ENCODE measurements at places on chromosomes 13 and 19.

DNA sequence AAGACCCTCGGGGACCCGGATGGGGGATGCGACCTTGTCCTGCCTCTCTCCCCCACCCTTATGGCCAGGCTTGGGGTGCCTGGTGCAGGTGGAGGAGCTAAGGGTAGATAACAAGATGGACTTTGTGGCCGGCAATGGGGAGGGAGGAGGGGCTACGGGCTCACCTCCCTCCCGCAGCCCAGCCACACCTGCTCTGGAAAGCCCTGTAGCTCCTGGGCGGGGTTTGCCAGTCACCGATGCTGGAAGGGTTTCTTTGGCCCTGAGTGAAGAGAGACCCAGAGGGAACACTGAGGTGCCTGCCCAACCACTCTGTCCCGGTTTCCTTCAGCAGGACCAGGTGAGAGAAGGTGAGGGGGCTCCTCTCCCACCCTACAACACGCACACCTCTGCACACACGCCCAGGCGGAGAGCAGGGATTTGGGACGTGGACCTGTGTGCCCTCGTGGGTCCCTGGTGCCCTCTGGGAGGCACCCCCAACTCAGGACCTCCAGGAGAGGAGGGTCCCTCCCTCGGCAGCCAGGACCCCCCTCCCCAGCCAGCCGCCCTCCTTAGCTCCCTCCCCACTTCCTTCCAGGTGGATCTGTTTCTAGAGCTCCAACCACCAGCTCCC lies at the start of gene FUT2:
Gene FUT2 (plus strand): TSS at position 229 of the 610 bp plus-strand sequence. CDS start 6,986 bp downstream, outside the sequence.
- no peak for DNase-seq

DNA sequence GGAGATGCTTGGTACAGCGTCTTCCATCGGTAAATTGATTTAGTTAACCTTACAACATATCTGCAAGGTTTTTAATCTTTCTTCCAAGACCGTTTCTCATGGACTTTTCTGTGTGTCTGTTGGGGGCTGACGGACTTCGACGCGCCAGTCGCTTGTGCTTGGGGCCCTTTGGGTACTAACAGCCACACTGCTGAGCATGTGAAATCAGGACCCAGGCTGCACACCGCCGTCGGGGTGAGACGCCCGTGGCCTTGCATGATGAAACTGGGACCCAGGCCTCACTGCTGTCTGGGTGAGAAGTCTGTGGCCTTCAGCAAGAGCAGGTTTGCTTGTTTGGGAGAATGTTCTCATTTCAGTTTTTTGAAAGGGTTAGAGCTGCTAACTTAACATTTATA lies 9.8 kb downstream of the ATP4B start:
- DNase-seq = no peak

GRCh38 chr19:2139385-2140137 lies 11.8 kb downstream of the AP3D1 start:
- DNase-seq = no peak

- no peak for DNase-seq
Observed at GRCh38 chr13:37403776-37404527, 194.6 kb downstream of the POSTN start.

DNA sequence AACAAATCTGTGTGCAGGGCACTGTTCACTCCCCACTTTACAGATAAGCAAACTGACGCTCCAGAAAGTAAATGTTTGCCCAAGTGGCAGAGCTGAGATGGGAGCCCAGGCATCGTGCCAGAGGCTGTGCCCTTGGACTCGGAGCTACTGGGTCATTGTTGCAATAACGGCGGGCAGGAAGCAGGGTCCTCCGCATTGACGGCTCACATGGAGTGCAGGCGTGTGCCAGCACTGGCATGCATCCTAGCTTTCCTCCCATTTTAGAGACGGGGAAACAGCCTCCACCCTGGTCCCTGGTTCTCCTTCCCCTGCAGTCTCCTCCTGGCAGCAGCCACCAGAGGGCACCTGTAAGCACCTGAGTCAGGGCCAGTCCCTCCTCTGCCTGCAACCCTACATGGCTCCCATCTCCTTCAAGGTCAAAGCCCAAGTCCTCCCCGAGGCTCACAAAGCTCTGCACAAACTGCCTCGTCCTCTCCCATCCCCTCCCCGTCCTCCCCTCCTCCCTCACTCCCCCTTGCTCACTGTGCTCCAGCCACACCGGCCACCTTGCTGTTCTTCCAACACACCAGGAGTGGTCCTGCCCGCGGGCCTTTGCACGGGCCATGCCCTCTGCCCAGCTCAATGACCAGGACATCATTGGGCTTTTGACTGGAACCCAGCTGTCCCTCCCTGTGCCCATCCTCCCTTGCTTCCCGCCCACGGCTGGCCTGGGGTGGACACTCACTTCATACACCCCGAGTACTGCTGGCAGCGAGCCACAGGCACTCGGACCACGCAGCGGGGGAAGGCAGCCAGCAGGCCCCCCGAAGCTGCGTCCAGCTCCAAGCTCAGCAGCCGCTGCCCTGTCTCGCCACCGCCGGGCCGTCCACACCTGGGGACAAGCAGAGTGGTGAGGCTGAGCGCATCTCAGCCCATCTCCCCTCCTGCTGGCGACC lies 7.7 kb upstream of the LRG1 start:
- no peak for DNase-seq

DNA sequence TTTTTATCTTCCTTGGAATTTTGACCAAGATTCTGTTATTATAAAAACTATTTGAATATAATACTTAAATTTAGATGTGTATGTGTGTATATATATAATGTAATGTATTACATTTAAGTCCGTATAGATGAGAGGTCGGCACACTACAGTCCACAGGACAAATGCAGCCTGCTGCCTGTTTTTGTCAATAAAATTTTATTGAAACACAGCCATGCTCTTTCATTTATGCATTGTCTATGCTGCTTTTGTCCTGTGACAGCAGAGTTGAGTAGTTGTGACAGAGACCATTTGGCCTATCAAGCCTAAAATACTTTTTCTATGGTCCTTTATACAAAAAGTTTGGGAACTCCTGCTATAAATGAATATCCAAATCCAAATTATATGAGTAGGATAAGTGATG lies 69.7 kb downstream of the PCCA start:
- DNase-seq = no peak

GRCh38 chr13:23500849-23501248 lies 67.3 kb upstream of the SACS start:
- DNase-seq = no peak

GRCh38 chr19:29044037-29044436 lies 168.9 kb downstream of the UQCRFS1 start:
- DNase-seq = no peak

DNA sequence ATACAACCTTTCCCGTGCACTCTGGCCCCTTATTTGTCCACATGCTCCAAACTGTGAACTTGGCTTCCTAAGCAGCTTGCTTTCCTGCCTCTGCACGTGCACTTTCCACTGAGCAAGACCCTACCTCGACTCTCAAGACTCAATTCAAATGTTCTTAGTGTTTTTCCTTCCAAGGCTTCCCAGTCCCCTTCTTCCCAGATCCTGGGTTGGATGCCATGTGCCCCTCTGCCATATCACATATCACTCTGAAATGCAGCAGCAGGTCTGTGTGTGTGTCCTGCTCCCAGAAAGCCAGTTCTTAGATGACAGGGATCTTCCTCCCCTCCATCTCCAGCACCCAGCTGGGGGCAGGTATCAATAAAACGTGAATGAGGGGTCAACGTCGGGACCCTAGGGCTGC lies 3.0 kb downstream of the ZNF557 start:
- no peak for DNase-seq

- DNase-seq = peak; percentile 71
Observed at GRCh38 chr19:8252922-8253589, 43.9 kb downstream of the CERS4 start.

GRCh38 chr19:43353606-43354304 lies at the start of gene CD177:
Gene CD177, plus strand, starts transcription at chr19:43353686. Its CDS starts 29 bp downstream, at chr19:43353715.
- no peak for DNase-seq

DNA sequence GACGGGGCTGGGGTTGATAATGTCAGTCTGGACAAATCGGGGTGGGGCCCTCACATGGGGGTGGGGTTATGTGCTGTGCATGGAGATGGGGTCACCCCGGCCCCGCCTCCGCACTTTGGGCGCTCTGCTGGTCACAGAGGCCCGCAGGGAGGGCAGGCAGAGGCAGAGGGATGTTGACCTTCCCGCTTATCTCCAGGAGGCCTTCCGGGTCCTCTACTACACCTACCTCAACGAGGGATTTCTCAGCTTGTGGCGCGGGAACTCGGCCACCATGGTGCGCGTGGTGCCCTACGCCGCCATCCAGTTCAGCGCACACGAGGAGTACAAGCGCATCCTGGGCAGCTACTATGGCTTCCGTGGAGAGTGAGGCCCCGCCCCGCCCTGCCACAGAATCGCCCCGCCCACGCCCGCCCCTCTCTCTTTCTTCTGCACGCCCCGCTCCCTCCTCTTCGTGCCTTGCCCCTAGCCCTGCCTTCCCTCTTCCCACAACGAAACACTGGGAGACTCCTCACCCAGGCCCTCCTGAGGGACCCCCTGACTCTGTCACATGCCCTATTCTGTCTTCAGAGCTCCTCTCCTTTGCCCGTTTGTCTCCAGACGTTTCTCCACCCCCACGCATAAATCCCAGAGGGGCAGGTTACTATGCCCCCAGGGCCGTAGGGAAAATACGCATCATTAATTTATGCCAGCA lies 32.8 kb downstream of the TMEM161A start:
- no peak for DNase-seq

- no peak for DNase-seq
Observed at GRCh38 chr13:21895779-21896178, 224.9 kb downstream of the FGF9 start.

DNA sequence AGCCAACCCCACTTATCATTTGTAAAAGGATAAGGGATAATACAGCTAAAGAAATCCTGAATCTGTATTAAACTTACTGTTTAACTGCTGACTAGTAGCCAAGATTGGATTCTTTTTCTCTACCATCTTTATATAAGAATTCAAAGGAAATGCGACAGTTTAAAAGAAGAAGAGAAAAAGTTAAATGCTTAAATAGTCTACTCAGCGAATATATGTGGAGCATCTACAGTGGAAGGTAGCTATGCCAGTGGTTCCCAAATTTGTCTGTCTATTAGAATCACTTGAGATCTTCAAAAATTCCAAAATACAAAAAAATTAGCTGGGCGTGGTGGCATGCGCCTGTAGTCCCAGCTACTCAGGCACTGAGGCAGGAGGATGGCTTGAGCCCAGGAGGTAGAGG lies 60.8 kb upstream of the KLF5 start:
- DNase-seq = no peak

- no peak for DNase-seq
Observed at GRCh38 chr19:15318241-15318691, 14.1 kb downstream of the BRD4 start.

- no peak for DNase-seq
Observed at GRCh38 chr19:48600679-48601417, 5.7 kb upstream of the SPACA4 start.

DNA sequence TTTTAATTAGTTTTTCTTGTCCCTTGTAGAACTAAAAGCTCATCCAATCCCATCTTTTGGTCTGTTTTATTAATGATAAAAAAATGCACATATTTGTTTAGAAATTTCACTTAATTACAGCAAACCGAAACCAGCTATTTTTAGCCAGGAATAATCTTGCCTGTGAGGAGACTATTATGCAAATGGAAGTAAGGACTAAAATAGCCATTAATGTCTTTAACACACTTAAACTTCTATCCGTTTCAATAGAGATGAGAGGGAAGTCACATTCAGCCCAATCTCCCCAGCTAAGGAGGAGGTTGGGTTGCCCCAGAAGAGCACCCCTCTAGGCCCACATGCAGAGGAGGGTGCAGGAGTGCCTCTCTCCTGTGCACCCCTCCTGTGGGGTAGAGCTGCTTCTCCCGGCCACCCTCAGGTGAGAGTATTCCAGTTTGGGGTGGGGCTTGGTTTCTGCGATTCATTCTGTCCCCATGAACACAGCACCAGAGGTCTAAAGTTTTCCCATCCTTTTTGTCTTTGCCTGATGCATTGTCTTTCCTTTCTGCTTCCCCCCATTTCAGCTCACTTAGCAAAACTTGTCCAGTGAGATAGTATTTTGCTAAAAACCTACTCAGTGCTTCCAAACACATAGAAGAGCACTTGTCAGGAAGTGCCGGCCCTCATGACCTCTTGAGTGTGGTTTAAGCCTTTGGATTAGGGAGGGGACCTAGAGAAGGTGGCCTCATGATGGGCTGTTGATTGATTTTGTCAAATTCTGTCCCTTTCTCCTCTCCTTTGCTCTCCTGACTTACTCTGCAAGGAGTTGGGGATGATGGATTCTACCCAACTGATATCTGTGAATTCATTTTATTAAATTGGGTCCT lies 28.2 kb downstream of the FGF9 start:
- DNase-seq = no peak
